NCI-H524 treated with DMSO at 0.1 percent for 48 hours (cell line): ENCODE measurements at places on chromosomes 6 and 20.

- no peak for DNase-seq
Observed at GRCh38 chr6:14390805-14391204, 273.2 kb downstream of the CD83 start.

DNA sequence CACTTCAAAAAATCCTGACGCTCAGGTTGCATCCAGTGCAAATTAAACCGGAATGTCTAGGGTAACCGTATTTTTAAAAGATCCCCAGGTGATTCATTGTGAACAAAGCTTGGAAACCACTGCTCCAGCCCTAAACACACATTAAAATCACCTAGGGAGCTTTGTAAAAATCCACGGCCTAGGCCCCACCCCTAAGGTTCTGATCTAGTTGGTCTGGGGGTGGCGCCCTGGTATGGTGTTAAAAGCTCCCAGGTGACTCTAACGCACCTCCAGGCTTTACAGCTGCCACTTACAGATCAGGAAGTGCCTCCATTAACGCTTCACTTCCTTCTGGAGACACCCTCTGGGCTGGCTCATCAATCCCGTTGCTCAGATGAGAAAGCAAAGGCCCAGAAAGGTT lies 92.2 kb downstream of the GRM4 start:
- no peak for DNase-seq

DNA sequence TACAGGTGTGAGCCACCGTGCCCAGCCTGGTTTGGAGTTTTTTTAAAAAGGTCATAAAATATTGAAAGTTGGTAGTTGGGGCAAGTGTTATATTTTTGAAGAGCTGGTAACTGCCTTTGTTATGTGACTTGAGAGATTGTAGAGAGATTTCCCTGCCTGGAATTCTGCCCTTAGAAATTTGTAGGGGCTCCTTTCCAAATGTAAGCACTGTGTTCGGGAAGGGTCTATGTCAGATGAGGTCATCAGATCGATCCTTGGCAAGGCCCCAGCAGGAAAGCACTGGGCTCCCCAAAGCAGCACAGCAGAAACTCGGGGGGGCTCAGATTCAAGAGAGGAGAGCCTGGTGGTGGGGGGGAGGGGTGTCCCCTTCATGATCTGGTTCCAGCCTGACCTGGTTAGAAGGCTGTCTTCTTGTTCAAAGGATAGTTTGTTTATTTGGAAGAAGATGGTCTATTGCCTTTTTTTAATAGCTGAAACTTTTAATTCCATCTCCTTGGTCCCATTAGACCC lies 220.2 kb downstream of the UST start:
- no peak for DNase-seq

DNA sequence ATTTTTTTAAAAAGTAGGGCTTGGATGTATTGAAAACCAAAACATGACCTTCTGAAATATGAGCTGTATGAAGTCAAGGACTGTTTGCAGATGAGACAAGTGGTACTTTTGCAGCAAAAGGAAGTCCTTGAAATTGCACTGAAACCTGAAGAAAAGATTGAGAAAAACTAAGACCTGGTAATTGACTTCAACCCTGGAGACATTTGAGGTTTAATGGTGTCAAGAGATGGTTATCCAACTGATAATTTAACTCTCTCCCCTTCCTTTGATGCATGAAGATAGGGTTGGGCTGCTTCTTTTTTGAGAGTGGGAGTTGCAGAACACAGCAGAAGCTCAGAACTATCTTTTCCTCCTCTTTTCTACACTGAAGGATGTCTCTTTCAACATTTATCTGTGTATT lies 180.9 kb upstream of the DTNBP1 start:
- DNase-seq, result no peak

GRCh38 chr6:136012943-136013342 lies 161.4 kb downstream of the PDE7B start:
- DNase-seq, result no peak

DNA sequence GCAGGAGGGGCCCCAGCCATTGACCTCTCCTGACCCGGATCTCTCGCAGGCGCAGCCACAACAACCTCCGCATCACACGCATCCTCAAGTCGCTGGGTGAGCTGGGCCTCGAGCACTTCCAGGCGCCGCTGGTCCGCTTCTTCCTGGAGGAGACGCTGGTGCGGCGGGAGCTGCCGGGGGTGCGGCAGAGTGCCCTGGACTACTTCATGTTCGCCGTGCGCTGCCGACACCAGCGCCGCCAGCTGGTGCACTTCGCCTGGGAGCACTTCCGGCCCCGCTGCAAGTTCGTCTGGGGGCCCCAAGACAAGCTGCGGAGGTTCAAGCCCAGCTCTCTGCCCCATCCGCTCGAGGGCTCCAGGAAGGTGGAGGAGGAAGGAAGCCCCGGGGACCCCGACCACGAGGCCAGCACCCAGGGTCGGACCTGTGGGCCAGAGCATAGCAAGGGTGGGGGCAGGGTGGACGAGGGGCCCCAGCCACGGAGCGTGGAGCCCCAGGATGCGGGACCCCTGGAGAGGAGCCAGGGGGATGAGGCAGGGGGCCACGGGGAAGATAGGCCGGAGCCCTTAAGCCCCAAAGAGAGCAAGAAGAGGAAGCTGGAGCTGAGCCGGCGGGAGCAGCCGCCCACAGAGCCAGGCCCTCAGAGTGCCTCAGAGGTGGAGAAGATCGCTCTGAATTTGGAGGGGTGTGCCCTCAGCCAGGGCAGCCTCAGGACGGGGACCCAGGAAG lies 4.5 kb upstream of the COL9A3 start:
- DNase-seq, result no peak

- DNase-seq, result no peak
Observed at GRCh38 chr20:49237531-49237930, 18.3 kb downstream of the DDX27 start.

DNA sequence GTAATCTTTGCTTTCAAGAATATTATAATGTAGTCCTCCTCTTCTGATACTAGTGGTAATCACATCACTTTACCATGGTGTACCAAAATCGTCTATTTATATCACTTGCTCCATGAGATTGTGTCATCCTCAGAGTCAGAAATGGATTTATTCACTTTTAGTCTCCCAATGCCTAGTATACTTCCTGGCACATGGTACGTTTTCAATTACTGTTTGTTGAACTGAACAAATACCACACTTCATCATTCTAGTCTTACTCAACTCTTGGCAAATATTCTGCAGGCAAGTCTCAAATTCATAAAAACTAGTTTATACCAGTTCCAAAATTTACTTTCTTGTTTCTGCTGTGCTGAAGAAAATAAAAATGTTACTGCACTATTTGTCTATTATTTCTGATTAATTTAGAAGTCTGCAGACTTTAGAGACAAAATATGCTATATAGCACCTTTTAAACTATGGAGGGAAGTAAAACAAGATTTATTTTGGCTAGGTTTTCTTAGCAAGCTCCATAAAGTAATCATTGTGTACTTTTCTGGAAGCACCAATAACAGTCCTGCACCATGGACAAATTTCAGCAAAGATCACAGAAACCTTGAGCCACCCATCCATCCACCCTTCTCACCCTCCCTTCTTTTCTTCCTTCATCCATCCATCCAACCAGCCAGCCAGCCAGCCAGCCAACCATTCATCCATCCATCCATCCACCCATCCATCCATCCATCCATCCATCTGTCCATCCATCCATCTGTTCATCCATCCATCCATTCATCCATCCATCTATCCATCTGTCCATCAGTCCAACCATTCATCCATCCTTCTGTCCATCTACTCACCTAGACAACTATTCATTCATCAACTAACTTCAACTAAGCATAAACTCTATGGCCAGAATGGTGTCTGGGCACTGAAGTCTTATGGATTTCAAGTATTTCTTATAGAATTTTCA lies 102.1 kb upstream of the STMND1 start:
- DNase-seq, result no peak

DNA sequence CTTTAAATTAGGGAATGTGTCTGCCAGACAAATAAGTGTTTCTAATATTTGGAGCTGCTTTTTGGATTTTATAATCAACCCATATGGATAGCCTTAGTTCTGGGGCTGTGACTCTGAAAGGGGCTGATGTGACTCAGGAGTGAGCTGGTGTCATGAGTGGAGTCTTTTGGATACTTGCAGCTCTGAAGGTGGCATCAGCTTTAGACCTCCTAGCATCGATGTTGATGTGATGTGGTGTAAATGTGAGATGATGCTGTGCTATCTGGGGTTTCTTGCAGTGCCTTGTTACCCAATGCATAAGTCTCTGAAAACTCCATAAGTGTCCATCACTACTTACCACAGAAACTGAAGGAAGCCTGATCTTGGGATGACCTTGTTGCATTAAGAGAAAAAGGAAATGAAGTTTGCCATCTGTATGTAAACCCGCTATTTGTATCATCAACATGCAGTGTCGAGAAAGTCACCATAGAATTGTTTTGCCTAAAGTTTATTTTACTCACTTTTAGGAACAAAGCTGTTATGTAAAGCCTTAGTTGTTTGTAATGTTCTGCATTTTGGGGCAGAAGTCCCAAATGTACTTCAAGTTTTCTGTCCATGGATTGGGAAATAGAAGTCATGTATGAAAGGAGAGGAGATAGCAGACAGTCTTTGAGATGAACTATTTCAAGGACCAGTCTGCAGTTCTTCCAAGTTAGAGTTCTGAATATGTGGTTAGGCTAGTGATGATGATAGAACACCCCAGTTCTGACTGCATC lies 8.0 kb downstream of the FOXO3 start:
- DNase-seq, result no peak
